ENCODE measurements at places on chromosomes 6 and 20. TPM values are rescaled to one million over a fixed set of nuclear protein-coding genes. Genes with fewer than 3 reads are reported as not detected.

DNA sequence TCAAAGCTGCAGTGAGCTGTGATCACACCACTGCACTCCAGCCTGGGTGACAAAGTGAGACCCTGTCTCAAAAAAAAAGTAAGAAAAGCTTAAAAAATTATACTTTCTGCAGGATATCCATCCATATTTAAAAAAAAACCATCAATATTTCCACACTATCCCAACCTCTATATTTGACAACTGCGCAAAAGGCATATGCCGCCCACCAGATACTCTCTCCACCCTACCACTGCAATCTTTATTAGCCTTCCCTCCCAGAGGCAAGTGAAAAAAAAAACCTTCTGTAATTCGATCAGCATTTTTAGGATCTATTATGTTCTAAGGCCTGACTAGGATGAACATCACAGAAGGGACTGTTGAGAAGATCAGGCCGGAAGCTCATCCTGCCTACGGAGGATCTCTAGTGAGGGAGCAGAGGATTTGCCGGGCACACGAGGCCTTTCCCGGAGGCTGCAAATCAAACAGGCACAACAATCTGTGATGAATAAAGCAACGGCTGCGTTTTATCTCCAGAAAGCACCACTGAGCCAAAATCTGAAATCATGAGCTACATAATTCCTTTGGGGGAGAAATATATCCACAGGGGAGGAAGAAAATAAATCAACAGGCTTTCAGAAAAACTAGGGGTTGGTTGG is 65.9 kb downstream of the GFOD1 start:
- DNase-seq, result no peak

DNA sequence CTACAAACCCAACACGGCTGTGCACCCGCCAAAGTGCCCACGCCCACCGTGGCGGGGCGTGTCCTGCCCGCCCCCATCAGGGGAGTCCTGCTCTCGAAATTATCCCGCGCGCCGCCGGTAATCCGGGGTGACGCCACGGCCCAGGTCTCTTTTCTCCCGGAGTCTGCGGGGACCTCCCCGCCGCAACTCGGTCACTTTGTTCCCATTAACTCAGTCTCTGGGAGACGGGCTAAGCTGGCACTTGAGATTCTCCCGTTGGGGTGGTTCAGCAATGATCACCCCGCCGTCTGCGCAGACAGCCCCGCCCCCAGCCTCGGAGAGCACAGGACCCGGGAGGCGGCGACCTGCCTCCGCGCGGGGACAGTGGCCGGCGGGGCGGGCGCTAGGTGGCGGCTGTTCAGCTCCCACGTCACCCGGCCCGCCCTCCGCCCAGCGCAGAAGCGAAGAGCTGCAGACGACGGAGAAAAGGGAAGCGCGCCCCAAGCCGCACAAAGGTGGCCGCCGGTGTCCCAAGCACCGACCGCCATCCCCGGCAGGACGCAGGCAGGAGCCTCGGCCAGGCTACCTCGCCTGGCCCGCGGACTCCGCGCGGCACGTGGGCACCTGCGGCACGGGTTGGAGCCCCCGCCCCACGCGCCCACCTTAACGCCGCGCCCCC is 31.5 kb downstream of the SF3B5 start:
- peak; percentile 96 for DNase-seq

- DNase-seq, result no peak
These were observed 5.3 kb upstream of the CCM2L start for GRCh38 chr20:32004963-32005362.

The APCDD1L gene
- total RNA-seq, result not detected

The DLGAP4 gene
- total RNA-seq, result 83.1 TPM

GRCh38 chr20:61537239-61538182 is 285.4 kb downstream of the CDH4 start:
- no peak for DNase-seq

- no peak for DNase-seq
These were observed 493.1 kb upstream of the MAP3K7 start for GRCh38 chr6:91079969-91080368.

DNA sequence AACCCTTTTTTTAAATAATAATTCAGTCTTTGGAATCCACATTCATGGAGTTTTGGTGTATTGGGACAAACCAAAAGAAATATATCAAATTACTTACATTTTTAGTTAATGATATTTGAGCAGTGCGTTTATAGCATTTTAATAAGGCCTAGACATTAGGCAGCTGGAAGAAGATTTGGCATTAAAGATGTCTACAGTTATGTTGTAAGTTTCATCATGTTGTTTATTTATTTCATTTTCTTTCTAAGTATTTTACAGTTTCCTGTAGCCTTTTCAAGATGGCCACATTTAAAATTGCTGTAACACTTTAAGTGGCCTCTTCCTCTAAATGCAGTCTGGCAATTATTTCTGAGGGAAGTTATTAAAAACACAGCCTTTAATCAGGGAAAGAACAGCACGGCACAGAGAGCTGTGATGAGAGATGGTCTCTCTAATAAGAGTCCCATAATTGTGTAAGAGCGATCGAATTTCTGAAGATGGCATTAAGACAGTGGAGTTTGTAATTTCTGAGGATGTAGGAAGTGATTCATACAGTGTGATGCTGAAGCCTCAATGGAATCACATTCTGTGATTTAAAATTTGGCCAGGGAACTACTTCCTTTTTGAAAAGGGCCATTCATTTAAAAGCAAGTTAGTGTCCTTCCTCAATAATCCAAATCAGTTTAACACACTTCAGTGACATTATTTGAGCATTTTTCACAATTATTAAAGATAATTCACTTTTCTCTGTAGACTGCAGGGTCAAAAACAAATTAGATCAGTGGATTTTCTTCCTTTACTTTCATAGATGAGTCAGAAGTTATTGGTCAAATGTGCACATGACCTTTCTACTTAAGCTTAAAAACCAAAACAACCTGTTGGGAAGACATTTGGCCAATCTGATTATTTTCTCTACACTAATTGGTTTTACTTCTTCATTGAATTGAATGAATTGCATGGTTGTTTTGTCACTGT is 52.4 kb upstream of the EDN3 start:
- DNase-seq, result no peak

- DNase-seq, result no peak
These were observed 172.3 kb upstream of the AFDN start for GRCh38 chr6:167654389-167654788.

DNA sequence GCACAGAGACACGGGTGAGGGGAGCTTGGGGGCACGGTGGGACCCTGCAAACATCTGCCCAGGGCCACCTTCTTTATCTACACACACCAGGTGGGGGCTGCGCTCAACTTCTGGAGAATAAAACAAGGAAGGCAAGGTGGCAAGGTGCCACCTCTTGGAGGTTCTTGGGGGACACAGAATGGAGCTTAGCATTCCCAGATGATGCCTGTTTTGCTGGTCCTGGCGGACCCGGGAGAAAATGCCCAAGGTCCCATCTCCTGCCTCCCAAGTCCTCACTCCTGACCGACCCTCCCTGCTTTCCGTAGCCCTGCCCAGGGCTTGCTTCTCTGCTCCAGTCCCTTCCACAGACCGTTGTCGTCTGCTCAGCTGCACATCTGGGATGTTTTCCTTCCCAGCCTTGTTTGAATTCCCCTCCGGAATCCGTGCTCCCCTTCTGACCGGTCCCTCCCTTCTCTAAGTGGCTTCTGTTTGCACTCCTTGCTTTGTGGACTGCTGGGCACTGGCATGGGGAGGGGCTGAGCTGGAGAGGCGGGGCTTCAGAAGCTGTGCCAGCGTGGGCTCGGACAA is 13.1 kb downstream of the ITPR3 start:
- DNase-seq, result no peak

- DNase-seq, result no peak
These were observed 175.2 kb upstream of the AFDN start for GRCh38 chr6:167651318-167652041.

DNA sequence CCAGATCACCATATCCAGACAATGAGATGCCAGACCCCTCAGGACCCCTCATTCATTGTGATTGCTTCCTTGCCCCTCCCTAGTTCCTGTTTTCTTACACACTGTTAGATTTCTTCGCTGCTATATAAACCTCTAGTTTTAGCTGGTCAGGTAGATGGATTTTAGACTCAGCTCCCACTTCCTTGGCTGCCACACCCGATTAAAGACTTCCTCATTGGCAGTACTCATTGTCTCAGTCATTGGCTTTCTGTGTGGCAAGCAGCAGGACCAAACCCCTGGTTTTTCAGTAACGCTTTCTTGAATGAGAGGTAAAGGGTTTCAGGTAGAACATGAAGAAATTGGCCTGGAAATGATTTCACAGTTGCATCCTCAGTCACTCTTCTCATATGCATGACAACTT is 47.9 kb downstream of the QRSL1 start:
- no peak for DNase-seq

DNA sequence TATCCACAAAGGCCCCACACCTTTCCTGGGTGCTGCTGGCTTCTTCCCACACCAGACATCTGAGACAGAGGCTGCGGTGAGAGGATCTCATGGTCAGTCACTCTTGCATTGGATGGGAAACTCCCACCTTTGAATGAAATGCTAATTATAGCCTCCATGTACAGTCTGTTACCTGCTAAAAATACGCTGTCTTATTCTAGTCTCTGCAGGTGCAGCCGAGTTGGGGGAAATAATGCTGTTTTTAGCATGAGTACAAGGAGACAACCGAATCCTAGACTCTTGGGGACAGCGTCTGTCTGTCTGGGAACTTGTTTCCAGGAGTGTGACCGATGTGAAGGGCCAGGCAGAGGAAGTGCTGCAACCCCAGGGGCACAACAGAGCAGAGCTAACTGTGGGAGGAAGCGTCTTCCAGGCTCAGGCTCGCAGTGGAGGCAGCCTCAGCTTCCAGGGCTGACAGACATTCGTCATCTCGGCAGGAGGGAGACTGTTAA is 286.2 kb downstream of the PREX1 start:
- no peak for DNase-seq

DNA sequence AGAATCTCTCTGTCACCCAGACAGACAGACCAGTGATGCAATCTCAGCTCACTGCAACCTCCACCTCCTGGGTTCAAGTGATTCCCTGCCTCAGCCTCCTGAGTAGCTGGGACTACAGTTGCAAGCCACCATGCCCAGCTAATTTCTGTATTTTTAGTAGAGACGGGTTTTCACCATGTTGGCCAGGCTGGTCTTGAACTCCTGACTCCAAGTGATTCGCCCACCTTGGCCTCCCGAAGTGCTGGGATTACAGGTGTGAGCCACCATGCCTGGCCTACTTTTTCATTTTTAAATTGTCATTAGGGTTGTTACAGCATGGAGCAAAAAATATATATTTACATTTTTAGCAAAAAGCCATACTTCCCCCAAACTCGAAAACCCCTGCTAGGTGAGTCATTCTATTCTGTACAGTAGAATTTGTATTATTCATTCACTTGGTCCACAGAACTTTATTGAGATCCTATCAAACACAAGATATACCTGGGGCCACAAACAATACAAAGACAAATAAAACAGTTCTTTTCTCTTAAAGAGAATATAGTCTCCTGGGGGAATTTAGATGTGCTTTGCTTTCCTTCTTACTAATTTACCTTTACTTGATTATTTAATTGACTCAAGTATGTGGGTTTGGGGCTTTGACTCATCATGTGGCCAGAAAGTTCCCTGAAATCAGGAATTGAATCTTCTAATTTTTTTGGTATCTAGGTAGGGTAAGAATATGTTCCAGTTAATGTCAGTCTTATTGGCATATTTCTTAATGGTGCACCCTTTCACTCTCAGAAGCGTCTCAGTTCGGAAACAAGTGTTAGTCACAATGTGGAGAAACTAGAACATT is 16.6 kb upstream of the CCND3 start:
- DNase-seq, result no peak

- DNase-seq, result no peak
These were observed 133.4 kb upstream of the TOP1 start for GRCh38 chr20:40895182-40895581.

The SLC35B2 gene
- total RNA-seq, result 27.4 TPM

DNA sequence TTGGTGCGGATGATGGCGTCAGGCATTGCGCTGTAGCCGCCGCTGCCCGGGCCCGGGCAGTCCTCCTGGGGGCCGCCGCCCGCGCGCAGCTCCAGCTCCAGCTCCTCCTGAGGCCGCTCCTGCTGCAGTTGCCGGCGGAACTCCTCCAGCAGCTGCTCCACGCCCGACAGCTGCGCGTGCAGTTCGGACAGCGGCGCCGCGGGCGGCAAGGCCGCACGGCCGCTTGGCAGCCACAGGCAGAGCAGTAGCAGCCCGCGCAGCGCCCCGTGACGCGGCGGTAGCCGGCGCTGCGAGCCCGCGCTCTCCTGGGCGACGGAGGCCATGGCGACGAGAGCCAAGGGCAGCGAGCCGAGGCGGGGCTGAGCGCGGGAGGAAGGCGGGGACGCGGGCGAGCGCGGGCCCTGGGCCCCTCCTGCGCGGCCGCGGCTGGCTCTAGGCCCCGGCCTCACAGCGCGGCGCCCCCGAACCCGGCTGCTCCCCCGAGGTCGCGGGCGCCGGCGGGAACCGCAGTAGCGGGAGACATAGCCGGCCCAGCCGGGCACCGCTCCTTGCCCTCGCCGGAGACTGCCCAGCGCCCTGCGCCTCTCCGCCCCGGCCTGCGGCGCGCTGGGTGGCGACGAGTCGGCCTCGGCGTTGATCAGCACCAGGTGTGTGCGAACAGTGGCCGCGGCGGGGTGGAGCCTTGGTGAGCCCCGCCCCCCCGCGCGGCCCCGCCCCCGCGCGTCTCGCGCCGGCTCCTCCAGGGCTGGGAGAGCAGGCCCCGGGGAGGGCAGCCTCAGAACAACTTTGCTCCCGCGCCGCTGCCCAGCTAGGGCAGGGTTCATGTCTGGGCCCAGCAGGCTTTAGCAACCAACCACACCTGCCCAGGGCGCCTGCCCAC is at the start of gene LRP11:
Gene LRP11, minus strand, starts transcription at position 662 of the 880 bp plus-strand sequence. Its CDS starts 339 bp downstream, at position 323.
- peak; percentile 94 for DNase-seq

DNA sequence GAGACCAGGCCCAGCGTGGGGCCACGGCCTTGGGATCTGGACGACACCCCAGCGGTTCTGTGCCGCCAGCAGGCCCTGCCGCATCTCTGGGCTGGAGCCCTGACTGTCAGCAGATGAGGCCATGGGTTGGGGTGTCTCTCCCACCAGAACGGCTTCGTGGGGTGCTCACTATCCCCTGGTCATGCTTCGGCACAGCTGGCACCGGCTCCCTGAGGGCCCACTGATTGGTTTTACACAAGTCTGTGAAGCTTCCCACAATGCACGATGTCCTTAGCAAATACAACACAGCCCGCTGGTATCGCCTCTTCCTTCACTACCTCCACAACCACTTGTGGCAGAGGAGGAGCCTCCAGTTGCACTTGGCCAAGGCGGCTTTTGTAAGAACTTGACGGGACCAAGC is 94.3 kb downstream of the THBS2 start:
- DNase-seq, result no peak

- DNase-seq, result no peak
These were observed 61.9 kb upstream of the ELOVL5 start for GRCh38 chr6:53410508-53411258.

The C6orf47 gene
- total RNA-seq, result 21.6 TPM

- DNase-seq, result no peak
These were observed 8.6 kb upstream of the SLC32A1 start for GRCh38 chr20:38715646-38716045.

GRCh38 chr20:3896853-3897583 is 7.8 kb downstream of the PANK2 start:
- DNase-seq, result peak; percentile 57

GRCh38 chr20:63164484-63165355 is 51.2 kb downstream of the YTHDF1 start:
- no peak for DNase-seq

GRCh38 chr20:53718142-53719021 is 124.7 kb upstream of the ZNF217 start:
- DNase-seq, result peak; percentile 14
